Stimulated activated CD4-positive, alpha-beta T cell treated with anti-CD3 and anti-CD28 coated beads, Interleukin-1b, Interleukin-23, amount 100 ng/mL, for 1 hour (primary cell): ENCODE measurements at places on chromosomes 3 and 15.

DNA sequence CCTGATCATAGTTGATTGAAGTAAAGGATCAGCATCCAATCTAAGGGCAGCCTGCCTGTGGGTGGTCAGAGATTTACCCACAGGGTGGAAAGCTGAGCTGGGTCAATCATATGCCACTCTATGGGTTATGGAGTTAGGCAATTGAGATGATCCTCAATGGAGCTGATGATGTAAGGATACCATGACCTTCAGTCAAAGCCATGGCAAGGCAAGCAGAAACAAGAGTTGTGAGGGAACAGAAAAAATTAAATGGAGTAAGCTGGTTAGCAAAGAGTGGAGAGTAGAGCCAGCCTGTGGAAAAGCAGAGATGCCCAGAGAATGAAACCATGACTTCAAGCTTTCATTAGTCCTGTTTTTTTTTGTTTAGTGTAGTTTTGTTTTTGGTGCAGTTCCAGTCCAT lies 5.7 kb upstream of the IQGAP1 start:
- no peak for DNase-seq

DNA sequence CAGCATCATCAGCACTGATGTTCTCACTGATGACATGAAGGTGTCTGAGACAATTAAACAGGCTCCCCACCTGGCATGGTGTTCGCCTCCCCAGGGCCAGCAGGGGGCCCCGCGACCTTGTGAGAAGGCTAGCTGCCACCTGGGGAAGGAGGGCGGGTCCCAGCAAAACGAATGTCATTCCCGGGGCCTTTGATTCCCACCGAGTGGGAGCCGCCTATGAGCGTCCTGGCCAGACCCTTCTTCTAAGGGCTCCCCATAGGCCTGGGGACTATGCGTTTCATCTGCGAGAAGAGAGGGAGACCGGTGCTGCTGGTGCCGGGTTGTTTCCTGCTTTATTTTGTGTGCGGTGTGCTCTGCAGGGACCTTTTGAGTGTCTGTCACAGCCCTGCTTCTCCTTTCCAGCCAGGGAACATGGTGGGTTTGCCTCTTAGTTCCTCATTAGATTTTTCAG lies 20.5 kb upstream of the MINDY4B start:
- DNase-seq = peak; percentile 39

GRCh38 chr3:181707980-181708379 lies 3.7 kb upstream of the SOX2 start:
- DNase-seq = no peak

- no peak for DNase-seq
Observed at GRCh38 chr3:140376136-140376889, 301.6 kb upstream of the TRIM42 start.

- no peak for DNase-seq
Observed at GRCh38 chr15:58923696-58924300, 9.7 kb downstream of the SLTM start.

DNA sequence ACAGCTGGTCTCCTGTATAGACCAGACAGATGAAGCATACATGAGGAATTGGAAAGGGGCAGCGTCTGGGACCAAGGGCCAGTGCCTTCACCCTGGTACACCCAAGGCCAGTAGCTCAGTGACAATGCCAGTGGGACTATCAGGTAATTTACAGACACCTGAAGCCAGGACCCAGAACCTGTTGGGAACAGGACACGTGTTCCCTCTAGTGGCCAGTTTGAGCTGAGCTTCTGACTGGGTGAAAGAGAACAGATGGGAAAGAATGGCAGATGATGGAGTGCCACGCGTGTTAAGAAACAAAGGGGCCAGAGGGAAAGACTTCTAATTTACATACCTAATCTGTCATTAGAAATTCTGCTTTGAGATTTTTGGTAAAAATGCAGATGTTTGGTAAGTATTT lies 5.1 kb upstream of the SLC25A38 start:
- DNase-seq = peak; percentile 21

GRCh38 chr3:136008221-136008620 lies 42.7 kb downstream of the PPP2R3A start:
- DNase-seq = no peak

- DNase-seq = no peak
Observed at GRCh38 chr3:178712247-178712646, 176.0 kb downstream of the KCNMB2 start.

- no peak for DNase-seq
Observed at GRCh38 chr15:64151727-64152506, at the start of gene SNX22. Gene SNX22 (plus strand): TSS chr15:64151731. CDS start chr15:64151776, 45 bp downstream.

DNA sequence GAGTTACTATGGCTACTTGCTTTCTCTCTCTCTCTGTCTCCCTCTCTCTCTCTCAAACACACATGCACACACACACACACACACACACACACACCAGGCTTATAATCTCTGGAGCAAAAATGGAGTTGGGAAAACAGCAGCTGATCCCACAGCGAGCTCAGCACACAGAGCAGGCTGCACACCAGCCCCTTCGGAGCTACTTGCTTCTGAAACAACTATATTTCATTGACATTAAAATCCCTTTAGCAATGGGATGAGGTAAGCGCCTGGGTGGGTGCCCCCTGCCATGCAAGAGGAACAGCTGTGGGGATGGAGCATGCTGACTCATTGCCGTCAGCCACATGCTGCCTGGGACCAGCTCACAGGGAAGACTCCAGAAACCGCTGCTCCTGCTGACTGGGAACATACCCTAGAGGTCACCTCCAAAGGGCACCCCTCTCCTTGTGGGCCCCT lies 45.7 kb downstream of the B3GNT5 start:
- DNase-seq = no peak

DNA sequence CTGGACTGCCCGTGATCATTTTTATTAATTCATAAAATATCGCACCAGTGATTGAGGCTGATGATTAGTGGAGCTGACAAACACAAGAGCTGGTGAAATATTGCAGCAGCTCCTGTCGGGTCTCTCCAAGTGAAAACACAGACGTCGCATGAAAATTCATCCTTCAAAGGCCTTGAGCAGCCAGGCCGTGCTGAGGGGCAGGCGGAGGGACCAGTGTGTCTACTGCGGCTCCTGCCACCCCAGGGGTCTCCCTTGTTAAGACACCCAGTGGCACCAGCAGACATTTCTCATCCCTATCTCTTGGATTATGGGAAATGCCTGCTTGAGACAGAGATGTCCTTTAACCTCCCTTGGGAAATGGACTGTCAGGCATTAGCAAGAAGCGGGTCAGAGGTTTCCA lies 289.4 kb upstream of the TLE3 start:
- no peak for DNase-seq

DNA sequence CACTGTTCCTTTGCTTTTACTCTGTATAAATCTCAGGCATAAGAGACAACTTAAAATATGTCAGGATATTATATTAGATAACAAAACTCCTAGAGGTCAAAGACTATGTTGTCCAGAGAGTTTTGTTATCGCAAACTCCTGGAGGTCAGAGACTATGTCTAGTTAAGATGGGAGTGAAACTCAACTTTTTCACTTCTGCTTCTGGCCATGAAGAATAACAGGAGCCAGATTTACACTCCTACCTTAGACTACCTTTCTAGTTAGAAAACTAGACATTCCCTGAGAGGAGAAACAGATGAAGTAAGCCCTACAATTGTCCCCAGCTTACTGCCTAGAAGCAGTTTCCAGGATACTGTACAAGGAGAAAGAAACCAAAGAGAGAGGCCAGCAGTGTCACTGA lies 255.4 kb upstream of the UBE2E1 start:
- no peak for DNase-seq
